T-cell (primary cell): ENCODE measurements at places on chromosomes 11 and 22.

DNA sequence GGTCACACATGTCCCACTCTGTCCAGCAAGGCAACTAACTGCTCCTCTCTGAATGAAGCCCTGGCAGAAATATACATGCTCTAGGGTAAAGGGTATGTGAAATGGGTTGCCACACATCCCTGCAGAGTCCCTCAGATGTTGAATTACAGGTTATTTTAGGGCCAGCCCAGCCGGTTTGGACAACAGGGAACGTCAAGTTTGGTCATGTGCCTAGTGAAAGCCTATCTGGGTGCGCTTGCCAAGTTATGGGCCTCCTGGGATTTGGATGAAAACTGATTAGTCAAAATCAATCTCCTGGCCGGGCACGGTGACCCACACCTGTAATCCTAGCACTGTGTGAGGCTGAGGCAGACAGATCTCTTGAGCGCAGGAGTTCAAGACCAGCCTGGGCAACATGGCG, 10.4 kb downstream of the AP1B1 start:
- no peak for DNase-seq

DNA sequence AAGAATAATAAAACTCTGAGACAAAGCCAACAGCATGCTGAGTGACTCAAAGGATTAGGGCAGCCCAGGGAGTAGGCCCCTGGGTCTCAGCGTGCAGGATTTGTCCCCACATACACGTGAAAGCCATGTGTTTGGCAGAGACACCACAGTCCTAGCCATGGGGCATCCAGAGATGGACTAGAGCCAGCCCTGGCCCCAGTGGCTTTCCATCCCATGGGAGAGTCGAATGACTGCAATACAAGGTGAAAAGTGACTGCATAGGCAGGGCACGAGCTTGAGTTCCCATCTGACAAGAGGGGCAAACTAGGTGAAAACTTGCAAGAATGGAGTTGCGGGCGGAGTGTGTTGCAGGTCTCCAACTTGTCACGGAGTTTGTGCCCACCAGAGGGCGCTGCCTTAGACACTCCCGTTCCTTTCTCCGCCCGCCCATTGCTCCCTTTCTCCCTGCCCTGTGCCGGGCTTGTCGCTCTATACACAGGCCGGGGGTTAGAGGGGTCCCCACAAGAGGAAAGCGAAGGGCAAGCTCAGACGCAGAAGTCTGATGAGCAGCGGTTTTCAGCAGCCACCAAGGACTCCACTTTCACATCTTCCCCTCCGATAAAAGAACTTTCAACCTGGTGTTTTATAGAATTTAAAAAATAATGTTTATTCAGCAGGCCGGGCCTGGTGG, 24.2 kb downstream of the TSKU start:
- peak; percentile 67 for DNase-seq

- DNase-seq, result no peak
Observed at GRCh38 chr11:3245071-3245470, 12.9 kb upstream of the MRGPRE start.

DNA sequence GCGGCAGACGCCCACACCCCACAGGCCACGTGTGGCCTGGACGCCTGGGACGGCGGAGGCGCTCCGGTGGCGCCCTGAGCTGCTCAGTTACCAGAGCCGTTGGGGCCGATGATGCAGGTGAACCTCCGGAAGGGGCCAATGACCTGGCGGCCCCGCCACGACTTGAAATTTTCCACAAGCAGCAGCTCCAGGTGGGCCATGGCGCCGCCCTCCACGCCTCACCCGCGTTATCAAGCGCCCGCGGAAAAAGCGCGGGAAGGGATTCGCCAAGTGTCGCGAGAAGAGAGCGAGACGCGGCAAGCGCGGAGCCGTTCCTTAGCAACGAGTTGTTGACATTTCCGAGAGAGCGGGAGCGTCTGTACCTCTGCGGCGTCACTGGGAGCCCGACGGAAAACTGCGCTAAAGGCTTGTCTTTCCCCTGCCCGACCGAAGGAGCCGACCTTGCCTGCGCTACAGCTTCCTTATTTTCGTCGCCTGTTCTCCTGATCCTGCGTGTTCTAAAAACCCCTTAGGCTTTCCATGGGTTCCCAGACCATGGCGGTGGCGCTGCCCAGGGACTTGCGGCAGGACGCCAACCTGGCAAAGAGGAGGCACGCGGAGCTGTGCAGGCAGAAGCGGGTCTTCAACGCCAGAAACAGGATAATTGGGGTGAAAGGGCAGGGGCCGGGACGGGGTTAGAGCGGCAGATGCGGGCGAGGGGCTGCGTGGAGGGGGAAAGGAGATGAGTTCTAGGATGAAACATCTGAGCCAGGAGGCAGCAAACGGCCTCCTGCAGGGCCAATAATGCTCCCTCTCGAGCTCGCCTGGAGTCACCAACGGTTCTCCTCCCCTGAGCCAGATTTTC, at the start of the genes RIBC2 and SMC1B:
Gene RIBC2, plus strand, starts transcription at position 326 of the 844 bp plus-strand sequence. Its CDS starts 194 bp downstream, at position 520.
Gene SMC1B, minus strand, starts transcription at position 232 of the 844 bp plus-strand sequence. Its CDS starts 32 bp downstream, at position 200.
- DNase-seq, result peak; percentile 75

DNA sequence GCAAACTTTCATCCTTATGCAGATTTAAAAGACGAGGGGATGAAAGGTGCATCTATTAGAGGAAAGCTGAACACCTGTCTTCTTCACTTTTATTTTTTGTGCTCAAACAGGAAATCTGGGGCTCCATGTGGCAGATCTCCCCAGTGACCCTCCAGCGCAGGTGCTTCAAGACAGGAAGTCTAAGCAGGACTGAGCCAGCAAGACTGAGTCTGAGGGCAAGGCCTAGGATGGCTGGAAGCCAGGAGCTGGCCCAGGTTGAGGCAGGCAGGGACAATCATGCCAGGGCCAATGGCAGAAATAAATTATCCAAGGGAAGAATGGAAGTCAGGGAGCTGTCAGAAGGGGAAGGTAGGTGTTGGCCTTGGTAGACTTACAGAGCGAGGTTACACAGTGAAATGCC, 101.1 kb upstream of the SPON1 start:
- no peak for DNase-seq

DNA sequence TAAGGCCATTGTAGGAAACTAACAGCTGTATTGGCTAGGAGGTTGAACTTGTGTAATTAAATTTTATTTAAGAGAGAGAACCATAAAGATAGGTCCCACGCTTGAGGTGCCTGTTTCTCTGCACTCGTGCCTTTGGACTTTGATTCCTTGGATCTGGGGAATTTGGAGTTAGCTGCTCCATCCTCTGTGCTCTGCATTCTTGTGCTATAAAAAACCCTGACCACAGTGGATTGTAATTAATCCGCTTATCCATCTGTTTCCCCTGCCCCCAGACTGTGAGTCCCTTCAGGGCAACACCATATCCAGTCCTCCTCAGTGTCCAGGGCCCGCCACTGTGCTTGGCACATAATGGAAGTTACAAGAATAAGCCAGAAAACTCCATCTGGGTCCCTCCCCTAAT, 169.8 kb downstream of the SPON1 start:
- no peak for DNase-seq

GRCh38 chr11:92225568-92226330, 1.1 kb downstream of the FAT3 start:
- DNase-seq, result no peak
